ENCODE measurements at places on chromosomes 11 and 22.

- DNase-seq = no peak
Observed at GRCh38 chr11:11605181-11605580, 16.6 kb downstream of the GALNT18 start.

DNA sequence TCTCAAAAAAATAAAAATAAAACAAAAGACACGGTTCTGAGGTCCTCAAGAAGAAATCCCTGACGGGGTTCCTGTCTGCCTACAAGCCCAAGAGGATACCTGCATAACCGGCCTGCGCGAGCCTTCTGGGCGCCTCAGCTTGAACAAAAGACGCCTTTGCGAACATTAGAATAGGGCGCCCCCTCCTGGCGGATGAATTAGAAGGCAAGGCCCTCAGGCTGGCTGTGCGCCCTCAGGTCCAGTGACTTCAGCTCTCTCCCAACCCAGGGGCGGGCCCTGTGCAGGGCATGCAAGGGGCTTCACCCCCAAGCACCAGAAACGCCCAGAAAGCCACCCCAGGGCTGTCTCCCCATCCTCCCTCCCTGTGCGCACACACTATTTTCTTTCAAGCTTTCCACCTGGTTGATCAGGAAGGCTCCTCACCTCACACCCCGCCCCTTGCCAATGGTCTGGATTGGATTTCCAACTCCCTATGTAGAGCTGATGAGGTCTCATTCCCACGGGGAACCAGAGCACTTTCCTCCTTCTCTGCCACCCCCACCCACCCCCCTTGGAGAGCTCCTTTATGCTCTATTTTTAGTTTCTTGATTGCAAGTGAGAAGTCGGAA is 273.3 kb downstream of the BUD13 start:
- peak; percentile 48 for DNase-seq

- no peak for DNase-seq
Observed at GRCh38 chr11:92656783-92657182, 312.7 kb upstream of the MTNR1B start.

- no peak for DNase-seq
Observed at GRCh38 chr11:33898957-33899356, 7.1 kb upstream of the LMO2 start.

DNA sequence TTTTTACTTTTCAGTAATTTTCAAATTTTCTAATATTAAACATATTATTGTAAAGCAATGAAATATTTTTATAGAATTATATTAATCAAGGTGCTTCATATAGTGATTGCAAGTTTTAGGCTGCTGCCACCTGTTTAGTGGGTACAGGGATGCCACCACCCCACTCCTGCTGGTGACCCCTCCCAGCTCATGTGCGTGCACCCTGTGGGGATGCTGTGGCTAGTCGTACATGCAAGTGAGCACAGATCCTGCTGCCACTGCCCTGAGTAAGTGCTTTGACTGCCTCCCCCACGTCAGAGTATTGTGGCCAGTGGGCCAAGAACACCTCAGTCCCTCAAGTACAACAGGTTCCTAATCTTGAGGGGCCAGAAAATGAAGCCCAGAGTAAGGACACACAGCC is 320.1 kb upstream of the DDI1 start:
- DNase-seq = no peak

GRCh38 chr11:61293867-61294716 is 1.0 kb downstream of the VWCE start:
- no peak for DNase-seq

DNA sequence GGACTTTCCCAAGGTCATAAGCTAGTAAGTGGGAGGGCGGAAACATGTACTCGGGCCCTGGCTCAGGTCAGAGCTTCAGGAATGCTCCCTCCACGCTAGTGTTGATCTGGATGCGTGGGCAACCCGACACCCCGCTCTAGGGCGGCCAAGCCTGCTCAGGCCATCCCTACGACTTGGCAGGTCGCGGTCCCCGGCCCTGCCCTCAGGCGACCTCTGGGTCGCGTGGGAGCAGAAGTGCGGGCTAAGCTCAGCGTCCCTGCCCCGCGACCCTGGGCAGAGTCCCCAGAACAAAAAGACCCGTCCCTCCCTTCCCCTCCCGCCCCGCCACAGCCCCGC is 781 bp upstream of the TEF start:
- DNase-seq = no peak

DNA sequence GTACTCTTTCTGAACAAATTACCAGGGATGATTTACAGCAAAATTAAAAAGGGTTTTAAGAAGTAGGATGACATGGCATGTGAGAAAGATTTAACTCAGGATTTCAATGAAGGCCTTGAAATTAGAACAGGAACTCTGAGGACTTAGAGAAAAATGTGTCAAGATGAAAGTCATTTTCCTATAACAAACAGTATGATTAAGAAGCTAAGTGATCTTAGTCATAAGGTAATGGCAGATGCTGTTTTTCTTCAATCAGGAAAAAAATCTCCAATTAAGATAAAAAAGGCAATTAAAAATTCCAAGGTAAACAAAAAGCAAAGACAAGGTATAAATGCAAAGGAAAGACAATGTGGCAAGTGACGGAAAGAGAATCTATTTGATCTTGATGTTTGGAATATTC is 73.5 kb downstream of the GAB2 start:
- DNase-seq = no peak

GRCh38 chr11:105100981-105101630 is 38.5 kb downstream of the CARD18 start:
- no peak for DNase-seq

GRCh38 chr22:43270314-43270908 is 72.8 kb downstream of the SCUBE1 start:
- no peak for DNase-seq

DNA sequence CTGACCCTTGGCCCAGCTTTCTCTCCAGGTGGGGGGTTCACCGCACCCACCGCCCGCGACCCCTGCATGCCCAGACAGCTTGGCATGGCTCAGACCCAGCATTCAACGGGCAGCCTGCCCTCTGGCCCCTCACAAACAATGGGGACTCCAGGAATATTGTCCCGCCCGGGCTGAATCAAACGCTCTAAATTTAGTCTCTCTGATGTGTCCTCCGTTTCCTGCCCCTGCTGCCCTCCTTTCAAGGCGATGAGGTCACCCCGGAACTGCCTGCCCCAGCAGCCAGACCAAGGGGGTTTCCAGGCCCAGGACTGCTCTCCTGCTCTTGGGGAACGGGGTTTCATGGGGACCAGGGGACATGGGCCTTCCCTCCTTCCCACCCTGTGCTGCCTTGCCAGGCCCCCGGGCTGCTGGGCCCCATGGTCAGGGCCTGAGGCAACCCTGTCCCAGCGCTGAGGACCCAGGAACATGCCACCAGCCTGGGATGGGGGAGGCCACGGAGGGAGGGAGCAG is 10.1 kb upstream of the PDGFB start:
- no peak for DNase-seq

GRCh38 chr11:15200696-15201095 is 86.0 kb downstream of the INSC start:
- no peak for DNase-seq

DNA sequence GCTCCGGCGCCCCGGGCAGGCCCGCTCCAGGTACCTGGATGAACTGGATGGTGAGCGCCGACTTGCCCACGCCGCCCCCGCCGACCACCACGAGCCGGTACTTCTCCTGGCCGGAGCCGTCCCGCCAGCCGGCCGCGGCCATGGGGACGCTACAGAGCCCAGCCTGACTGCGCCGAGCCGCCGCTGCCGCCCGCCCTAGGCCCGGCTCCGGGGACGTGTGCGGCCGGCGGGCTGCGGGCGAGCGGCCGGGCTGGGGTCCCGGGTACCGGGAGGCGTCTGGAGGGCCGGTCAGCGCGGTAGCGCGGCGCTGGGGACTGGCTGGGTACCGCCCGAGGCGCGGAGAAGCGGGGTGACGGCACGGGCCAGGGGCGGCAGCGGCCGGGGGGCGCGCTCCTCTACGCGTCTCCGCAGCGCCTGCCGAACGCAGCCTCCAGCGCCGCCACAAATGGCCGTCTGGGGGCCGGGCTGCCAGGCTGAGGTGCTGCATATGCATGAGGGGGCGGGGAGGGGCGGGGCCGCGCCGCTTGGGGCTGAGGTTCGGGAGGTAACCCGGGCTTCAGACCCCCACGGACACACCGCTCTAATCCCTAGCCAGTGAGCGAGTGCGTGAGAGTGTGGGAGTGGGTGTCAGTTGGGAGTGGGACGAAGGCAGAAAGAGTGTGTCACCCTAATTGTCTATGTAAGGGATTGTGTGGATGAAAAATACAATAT is at the start of gene RRAS2:
RRAS2 (minus strand) TSS at position 455 of the 711 bp plus-strand sequence; CDS start at position 142, 313 bp downstream.
- peak; percentile 36 for DNase-seq
